Fibroblast of lung (primary cell): ENCODE measurements at places on chromosomes 3 and 15.
A peak's percentile ranks its signal among the peaks of the same experiment; 100 is the strongest.

GRCh38 chr3:152258448-152259393 is 10.0 kb upstream of the MBNL1 start:
- DNase-seq: peak; percentile 98

GRCh38 chr3:17782751-17783150 is 40.3 kb upstream of the TBC1D5 start:
- DNase-seq: no peak

DNA sequence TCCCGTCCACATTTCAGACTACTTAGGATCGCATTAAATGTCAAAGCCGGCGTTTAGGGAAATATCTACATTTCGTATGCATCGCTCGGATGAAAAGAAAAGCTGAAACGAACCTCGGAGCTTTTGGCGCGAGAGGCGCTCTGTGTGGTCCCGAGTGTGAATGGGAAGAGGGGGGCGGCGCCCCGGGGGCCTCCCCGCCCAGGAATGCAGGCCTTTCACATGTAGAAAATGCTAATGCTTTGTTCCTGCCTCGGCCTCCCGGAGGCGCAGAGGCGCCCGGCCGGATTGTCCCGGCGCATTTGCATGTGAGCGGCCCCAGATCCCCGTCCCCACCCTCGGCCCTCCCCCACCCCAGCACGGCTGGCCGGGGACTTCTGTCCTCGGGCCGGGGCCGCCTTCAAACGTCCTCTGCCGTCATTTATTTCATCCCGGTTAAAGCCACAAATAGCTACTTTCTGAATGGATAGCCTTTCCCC is 37.0 kb upstream of the TRIM71 start:
- peak; percentile 43 for DNase-seq

DNA sequence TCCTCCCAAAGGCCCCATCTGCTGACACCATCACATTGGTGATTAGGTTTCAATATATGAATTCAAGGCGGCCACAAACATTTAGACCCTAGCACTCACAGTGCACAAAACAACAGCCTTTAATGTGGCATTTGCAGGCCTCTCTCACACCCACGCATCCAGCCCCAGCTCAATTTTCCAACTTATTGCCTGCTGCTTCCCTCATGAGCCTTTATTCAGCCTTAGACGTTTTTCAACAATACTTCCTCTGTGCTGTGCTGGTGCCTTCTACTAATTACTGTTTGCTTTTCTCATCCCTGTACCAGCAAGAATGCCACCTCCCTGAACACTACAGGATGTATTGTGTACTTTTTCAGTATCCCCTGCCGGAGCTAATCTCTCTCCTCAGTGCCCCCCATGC is 334.6 kb downstream of the GABRB3 start:
- DNase-seq: no peak

- no peak for DNase-seq
These were observed 55.3 kb downstream of the ARHGAP31 start for GRCh38 chr3:119349354-119350041.

DNA sequence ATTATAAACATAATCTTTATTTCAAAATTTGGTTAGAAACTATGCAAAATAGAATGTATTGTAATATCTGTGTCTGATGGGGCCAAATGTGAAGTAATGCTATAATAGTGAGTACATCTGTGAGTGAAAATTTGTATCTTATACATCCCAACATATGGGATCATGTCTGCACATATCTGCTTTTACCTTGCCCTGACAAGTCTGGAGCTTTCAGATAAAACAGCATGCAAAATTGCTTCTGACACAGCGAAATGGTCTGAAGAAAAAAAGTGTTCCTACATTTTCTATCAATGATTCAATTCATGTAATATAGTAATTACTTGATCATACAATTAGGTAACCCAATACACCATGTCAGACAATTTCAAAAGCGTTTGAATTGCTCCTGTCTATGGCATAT is 58.1 kb upstream of the P3H2 start:
- DNase-seq: no peak

DNA sequence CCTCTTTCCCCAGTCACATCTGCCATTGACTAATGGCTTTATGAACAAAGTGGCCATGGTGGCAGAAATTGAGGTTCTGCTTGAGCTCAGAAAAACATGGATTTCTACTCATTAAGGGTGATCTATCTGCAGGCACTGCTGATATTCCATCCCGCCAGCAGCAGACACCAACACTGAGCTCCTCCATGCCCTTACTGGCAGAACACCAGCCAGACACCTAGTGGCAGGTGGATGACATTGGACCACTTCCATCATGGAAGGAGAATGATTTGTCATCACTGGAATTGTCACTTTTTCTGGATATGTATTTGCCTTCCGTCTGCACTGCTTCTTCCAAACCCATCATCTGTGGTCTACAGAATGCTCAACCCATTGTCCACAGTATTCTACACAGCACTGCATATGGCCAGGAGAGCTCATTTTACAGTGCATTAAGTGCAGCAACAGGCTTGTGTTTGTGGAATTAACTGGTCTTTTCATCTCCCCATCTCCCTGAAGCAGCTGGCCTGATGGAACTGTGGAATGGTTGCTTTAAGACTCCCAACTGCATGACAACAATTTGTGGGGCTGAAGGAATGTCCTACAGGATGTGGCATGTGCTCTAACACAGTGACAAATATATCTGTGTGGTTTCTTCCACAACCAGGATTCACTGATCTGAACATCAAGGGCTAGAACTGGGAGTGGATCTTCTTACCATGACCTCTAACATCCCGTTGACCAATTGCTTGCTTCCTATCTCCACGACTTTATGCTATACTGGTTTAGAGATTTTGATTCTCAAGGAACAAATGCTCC is 103.4 kb downstream of the WNT7A start:
- no peak for DNase-seq

- DNase-seq: no peak
These were observed 40.8 kb downstream of the PPM1L start for GRCh38 chr3:160796813-160797164.

GRCh38 chr15:51366071-51366470 is 24.6 kb downstream of the GLDN start:
- DNase-seq: no peak

DNA sequence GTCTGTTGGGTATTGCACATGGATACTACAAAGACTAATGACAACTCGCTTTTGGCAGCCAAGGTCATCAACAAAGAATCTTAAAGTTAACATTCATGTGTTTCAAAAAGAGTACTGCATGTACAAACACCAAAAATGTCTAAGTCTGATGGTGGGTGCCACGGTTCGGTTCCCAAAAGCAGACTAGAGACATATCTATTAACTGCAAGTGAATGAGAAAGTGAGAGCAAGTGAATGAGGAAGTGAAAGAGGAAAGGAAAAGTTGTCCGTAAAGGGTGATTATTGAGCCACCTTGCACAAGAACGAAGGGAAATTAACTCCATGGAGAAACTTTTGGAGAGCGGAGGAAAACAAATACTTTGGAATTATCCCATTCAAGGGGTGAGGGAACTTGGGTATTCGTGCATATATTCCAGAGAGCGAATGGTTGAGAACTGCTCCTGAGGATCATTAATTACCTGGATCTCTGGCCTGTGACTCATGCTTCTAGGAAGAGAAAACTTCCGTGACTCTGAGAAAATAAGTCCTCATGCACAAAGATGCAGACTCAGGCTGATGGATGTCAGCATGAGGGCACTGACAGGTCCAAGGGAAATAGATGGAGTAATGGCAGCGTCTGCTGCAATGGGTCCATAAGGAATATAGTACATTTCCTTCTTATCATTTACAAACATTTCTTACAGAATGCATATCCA is 336.5 kb upstream of the TGFBR2 start:
- peak; percentile 74 for DNase-seq

DNA sequence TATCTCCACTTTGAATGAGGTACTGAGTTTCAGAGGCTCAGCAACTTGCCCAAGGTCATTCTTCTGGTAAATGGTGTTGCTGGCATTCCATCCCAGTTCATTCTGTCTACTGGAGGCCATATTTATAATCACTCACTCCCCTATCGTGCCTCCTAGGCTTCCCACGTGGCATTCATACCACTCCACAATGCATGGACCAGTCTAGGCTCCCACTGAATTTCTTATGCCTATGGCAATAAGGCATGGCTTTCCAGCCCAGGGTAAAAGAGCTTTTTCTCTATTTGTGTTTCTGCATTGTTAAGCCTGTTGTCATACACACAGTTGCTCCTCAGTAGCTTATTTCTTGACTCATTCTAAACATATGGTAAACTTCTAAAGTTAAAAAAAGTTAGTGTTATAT is 19.9 kb downstream of the BBX start:
- no peak for DNase-seq

GRCh38 chr3:66598168-66598567 is 97.3 kb upstream of the LRIG1 start:
- peak; percentile 92 for DNase-seq

DNA sequence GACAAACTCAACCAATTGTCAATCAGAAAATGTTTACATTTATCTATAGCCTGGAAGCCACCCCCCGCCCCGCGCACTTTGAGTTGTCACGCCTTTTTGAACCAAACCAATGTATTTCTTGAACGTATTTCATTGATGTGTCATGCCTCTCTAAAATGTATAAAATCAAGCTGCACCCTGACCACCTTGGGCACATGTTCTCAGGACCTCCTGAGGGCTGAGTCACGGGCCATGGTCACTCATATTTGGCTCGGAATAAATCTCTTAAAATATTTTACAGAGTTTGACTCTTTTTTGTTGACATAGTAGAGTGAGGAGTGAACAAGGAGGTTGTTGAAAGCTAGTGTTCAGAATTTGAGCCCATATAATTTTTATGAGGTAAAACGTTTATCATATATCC is 6.5 kb downstream of the MCTP2 start:
- DNase-seq: no peak

DNA sequence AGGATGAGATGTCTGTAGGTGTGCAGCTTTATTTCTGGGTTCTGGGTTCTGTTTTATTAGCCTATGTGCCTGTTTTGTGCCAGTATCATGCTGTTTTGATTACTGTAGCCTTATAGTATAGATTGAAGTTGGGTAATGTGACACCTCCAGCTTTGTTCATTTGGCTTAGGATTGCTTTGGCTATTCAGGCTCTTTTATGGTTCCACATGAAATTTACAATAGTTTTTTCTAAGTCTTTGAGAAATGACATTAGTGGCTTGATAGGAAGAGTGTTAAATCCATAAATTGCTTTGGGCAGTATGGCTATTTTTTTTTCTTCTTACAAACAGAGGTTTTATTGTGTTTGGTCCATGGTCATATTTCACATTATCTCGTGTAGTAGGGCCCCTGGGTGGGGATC is 285.8 kb upstream of the GADL1 start:
- DNase-seq: no peak

DNA sequence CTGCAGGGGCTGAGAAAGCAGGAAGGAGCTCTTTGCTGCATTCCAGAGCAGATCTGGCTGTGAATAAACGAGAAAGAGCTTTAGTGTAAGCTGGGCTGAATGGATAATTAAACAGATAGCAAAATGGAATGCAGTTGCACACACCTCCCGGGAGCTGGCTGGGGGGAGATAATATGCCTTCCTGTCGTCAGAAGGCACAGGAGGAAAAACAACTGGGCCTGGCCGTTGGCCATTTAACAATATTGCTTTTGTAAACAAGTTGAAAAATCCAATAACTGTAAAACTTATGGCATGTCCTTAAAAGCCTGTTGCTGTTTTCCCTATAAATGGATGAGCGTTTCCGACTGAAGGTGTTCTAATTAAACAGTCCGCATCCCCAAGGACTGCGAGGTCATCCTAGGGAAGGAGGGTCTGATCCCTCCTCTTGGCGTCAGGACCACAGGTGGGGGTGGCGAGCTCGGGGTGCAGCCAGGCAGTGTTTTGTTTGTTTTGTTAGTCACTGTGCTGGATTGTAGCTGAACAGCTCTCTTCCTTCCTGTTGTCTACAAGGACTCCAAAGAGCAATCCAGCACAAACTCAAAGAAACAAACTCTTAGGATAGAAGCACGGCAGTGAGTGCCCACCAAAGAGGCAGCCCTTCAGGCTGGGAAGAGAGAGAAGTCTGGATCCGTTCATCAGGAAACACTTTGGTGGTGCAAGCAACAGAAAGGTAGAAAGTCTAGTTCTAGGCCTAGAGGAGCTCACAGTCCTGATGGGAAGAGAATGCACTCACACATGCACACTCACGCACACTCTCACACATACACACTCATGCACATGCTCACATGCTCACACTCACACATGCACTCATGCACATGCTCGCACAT is 133.4 kb upstream of the SMAD3 start:
- DNase-seq: peak; percentile 34

GRCh38 chr3:13085081-13085845 is 12.0 kb upstream of the IQSEC1 start:
- no peak for DNase-seq

DNA sequence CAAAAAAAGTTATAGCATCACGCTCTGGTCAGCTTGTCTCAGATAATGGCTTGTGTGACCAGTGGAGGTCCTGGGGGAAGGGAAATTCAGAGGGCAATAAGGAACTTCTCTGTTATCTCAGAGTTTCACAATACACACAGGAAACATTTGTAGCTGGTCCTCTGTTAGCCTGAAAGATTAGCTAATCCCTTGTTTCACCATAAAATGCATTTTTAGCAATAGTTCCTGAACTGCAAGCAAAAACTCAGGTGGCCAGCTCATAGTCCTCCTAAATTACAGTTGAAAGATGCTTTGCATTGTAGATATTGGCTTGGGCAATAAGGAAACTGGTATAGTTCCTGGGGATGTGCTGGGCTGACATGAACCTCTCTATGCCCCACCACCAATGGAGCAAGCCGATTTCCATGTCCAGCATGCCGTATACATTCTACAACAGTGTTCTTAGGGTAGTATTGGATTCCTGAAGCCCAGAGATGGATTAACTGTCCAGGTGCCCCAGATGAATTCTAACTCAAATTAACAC is 141.5 kb upstream of the TBL1XR1 start:
- peak; percentile 51 for DNase-seq

DNA sequence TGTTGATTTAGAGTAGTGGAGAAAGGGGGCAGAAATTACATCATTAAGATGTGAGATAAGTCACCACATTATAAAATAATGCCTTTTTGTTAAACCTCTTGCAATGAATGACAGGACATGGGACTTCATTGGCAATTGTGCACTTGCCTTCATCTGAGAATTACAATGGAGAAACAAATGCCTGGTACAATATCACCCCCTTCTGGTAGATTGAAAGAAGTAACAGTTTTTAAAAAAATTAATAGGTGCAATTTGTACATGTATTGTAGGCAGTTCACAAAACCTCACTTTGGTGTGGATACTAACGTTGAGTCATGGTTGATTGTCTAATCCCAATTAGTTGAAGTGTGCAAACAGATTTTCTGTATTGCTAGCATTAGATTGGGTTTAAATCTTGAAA is 4.6 kb upstream of the P2RY14 start:
- peak; percentile 76 for DNase-seq

DNA sequence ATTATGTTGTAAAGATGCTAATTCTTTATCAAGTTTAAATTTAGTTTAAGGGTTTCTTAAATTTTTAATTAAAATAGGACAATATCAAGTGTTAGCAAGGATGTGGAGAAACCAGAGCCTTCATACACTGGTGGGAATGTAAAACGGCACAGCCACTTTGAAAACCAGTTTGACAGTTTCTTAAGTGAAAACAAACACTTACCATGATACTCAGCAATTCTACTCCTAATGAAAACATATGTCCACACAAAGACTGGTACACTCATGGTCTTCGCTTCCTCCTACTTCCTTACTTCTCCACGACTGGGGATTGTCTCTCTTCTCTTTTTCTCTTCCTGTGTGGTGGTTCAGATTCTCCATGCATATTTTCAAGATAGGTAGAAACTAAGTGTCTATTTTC is 9.2 kb downstream of the SKIC8 start:
- DNase-seq: no peak
